ENCODE measurements at places on chromosomes 4 and X. TPM values are rescaled to one million over a fixed set of nuclear protein-coding genes. Genes with fewer than 3 reads are reported as not detected.

The MAPK10 gene
- not detected for total RNA-seq

The LPAR4 gene
- not detected for total RNA-seq

The XG gene
- not detected for total RNA-seq

The HSPA4L gene
- 0.02 TPM for total RNA-seq

The GPAT3 gene
- total RNA-seq, result 4.2 TPM

The ARHGAP36 gene
- total RNA-seq, result not detected

The ANXA5 gene
- 260 TPM for total RNA-seq

The SHISA3 gene
- total RNA-seq, result 0.69 TPM

The HSFX2 gene
- not detected for total RNA-seq

The DUSP21 gene
- total RNA-seq, result not detected

The CXCL8 gene
- 0.19 TPM for total RNA-seq

The ARHGAP24 gene
- total RNA-seq, result not detected

The GSPT2 gene
- total RNA-seq, result 15.6 TPM

The ZNF674 gene
- 5.3 TPM for total RNA-seq

The LNX1 gene
- not detected for total RNA-seq

The ATP1B4 gene
- total RNA-seq, result not detected

The CYP2U1 gene
- 3.8 TPM for total RNA-seq

The CDKL5 gene
- 1.3 TPM for total RNA-seq

The CAPN6 gene
- not detected for total RNA-seq

The ARMCX1 gene
- total RNA-seq, result 0.08 TPM

The ZC4H2 gene
- 23.4 TPM for total RNA-seq

The TMPRSS11B gene
- not detected for total RNA-seq

The VEGFD gene
- total RNA-seq, result not detected

The CYTL1 gene
- total RNA-seq, result not detected

The HTN3 gene
- total RNA-seq, result not detected

The ARMCX4 gene
- total RNA-seq, result 0.96 TPM

The CSAG1 gene
- not detected for total RNA-seq
